ENCODE measurements at places on chromosomes 11 and 22. TPM values are rescaled to one million over a fixed set of nuclear protein-coding genes. Genes with fewer than 3 reads are reported as not detected.
A peak's percentile ranks its signal among the peaks of the same experiment; 100 is the strongest.

- no peak for DNase-seq
Measured at GRCh38 chr11:70933981-70934583, 318.3 kb downstream of the SHANK2 start.

DNA sequence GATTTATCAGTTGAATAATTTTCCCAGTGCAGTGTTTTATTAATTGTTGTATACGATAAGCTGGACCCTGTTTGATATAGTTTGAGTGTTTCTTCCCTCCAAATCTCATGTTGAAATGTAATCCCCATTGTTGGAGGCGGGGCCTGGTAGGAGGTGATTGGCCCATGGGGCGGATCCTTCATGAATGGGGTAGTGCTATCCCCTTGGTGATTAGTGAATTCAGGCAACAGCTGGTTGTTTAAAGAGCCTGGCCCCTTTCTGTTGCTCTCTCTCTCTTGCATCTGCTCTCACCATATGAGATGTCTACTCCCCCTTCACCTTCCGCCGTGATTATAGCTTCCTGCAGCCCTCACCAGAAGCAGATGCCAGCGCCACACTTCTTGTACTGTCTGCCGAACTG is 1.5 kb downstream of the OR5A1 start:
- no peak for DNase-seq

DNA sequence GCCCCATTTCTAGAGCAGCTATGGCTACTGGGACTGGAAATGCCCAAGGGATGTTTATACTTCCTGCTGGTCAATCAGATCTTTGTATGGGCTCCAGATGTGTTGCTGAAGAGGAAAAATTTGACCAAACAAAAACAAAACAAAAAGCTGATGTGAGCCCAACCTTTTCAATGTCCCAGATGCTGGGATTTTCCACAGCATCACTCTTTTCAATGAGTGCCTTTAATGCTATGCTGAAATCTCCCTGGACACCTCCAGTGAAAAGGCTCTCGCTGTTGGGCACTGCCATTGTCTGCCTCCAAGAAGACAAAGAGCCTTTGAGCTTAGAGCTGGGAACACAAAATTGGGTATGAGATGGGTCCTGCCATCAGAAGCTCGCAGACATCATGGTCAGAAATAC is 671.9 kb downstream of the NTM start:
- DNase-seq = no peak

DNA sequence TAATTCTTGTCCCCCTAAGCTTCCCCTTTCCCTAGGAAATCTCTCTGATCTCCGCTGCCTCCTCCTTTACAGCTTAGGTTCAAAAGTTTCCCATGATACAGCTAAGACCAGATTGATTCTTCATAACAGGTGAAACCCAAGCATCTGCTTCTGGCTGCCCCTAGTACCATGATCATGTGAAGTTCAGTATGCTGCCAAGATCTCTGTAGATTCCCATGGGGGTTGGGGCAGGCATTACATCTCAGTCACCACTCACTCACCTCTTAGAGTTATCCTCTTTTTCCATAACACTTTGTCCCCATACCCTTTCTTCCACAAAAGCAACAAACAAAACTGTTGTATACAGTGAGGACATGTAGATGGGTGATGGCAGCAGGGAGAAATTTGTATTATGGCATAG is 44.0 kb downstream of the RRP8 start:
- DNase-seq = no peak

- no peak for DNase-seq
Measured at GRCh38 chr22:25525376-25525775, 39.1 kb upstream of the GRK3 start.

- DNase-seq = no peak
Measured at GRCh38 chr11:6703247-6704063, 20.3 kb upstream of the MRPL17 start.

DNA sequence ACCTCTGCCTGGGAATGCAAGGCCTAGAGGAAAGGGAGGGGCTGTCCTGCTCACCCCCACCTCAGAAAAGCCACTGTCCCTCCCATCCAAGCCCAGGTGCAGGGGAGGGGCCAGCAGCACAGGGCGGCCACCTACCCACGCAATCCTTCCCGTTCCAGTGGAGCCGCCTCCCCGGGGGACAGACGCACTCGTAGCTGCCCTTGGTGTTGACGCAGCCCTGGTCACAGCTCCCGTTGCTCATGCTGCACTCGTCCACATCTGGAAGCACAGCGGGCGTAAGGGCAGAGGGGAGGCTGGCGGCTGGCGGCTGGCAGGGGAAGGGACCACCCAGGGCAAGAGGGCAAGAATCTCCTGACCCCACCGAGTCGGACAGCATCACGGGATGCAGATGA is 40.3 kb upstream of the TTLL12 start:
- DNase-seq = no peak

GRCh38 chr22:19430890-19431541 is 517 bp downstream of the HIRA start:
- DNase-seq = no peak

DNA sequence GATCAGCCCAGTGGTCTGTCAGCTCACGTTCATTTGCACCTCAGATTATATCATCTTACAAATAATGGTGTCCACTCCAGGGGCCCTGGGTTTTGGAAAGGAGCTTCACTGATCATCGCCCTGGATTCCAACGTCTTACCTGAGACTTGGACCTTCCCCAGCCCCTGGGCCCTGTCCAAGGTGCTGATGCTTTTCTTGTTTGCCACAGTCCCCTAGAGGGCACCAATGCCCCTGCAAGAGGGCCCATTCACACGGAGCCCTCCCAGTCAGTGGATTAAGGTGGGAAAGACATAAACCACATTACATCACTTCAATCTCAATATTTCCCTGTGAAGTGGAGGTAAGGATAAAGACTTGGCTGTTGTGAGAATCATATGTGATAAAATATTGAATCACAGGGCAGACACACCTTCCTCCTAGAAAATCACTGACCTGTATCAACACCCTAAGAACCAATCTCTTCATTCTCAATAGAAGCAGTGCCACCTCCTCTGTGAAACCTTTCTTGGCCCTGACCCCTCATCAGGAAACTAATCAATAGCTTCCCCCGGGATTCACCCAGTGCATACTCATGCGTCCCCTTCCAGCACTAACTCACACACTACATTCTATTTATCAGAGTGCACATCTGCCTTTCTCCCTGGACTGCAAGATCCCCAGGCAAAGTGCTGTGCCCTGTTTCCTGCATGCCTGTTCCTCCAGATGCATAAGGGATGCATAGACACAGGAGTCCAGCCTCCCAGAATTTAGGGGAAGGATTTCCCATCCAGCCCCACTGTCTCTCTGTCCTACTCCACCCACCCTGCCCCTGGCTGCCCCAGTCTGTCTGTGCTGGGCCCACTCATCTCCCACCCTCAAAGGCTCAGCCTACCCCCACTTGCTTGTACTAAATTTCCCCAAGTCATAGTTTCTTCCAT is 167.0 kb downstream of the BUD13 start:
- DNase-seq = peak; percentile 57

GRCh38 chr22:18091916-18092526 is 14.2 kb downstream of the PEX26 start:
- DNase-seq = peak; percentile 72

- DNase-seq = no peak
Measured at GRCh38 chr11:30503156-30503555, 83.0 kb downstream of the MPPED2 start.

DNA sequence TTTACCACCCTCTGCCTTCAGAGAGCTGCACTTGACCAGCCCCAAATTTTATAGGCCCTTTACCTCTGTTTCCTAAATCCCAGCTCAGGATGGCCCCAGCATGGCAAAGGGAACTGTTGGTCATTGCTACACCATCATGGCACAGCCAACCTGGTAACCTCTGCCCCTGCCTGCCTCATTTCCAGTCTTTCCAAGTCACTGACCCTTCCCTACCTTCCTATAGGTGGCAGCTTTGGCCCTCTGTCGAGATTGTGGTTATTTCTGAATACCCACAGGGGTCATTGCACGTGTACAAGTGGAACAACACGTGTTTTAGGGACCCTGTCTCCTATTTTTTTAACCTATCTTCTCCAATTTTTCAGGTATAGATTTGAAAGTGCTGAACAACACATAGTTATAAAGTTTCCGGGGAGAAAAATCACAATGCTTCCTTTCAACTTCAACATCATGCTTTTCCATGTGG is 2.8 kb downstream of the GALNT18 start:
- no peak for DNase-seq

GRCh38 chr11:133548641-133549040 is 16.3 kb upstream of the OPCML start:
- DNase-seq = no peak

- DNase-seq = no peak
Measured at GRCh38 chr11:63132985-63133775, 10.8 kb downstream of the SLC22A24 start.

- no peak for DNase-seq
Measured at GRCh38 chr11:104324276-104324675, 160.3 kb upstream of the PDGFD start.

DNA sequence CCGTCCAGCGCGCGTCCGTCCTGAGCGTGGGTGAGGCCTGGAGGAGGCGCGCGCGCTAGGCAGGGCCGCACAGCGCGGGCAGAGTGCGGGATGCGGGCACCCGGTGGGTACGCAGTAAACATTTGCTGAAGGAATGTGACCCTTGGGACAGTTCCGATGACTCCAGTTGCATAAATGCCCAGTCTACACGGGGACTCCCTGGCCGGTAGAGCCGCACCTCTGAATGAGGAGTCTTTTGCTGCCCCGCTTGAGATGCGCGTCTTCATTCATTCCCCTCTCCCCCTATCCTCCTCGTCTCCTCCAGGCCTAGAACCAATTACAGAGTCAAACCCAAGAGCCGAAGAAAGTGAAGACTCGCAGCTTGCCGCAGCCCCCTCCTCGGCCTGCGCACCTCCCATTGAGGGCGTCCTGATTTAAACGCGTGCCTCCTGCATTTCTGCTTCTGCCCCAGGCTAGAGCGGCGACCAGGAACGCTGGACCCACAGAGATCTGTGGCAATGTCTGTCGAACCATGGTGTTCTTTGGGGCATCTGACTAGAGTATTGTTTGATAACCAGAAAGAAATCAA is 729 bp upstream of the CHKB start:
- no peak for DNase-seq

DNA sequence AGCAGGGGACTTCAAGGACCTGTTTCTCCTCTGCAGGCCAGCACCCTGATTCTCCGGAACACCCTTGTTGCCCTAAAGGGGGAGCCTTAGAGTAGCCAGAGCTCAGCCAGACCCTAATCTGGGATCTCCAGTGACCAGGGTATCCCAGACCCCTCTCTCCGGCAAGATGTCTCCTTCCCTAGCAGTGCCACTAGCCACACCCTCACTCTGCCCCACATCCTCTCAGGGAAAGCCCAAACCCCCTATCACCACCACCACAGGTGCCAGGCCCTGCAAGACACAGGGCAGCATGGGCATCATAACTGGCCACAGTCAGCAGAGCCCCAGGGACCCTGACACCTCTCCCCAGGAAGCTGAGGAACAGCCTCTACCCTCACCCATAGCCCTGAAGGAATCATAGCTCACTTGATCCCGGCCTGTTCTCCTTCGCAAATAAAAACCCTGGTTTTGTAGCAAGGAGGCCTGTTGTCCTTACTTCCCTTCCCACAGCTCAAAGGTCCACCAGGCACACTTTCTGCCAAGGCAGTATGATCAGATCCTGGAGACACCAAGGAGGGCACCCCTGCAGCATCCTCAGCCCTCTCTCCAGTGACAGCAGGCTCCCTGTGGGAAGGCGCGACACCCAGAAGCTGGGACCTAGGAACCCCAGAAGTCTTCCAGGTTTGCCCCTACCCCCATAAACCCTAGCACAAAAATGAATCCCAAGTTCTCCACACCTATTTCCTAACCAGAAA is 4.6 kb downstream of the CFL1 start:
- DNase-seq = no peak

DNA sequence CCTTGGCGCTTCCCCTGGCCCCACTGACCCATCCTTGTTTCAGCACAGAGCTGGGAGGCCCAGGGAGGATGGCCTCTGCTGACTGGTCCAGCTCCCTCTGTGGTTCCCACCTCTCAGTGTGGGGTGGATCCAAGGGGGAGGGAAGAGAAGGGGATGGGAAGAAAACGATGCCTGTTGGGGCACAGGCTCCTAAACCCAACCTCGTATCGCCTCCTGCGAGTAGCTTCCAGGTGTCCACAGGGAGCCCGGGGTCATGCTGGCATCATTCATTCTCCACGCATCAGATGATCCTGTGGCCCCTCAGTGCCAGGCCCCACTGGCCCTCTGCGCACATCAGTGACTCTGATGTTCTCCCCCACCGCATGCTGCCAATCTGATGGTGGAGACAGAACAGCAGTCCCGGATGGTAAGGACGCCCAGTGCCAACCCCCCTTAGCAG is 5.1 kb downstream of the MYEOV start:
- DNase-seq = no peak

GRCh38 chr11:119714590-119714989 is 14.4 kb downstream of the NECTIN1 start:
- DNase-seq = no peak

GRCh38 chr22:36743011-36743410 is 32.9 kb downstream of the IFT27 start:
- no peak for DNase-seq

DNA sequence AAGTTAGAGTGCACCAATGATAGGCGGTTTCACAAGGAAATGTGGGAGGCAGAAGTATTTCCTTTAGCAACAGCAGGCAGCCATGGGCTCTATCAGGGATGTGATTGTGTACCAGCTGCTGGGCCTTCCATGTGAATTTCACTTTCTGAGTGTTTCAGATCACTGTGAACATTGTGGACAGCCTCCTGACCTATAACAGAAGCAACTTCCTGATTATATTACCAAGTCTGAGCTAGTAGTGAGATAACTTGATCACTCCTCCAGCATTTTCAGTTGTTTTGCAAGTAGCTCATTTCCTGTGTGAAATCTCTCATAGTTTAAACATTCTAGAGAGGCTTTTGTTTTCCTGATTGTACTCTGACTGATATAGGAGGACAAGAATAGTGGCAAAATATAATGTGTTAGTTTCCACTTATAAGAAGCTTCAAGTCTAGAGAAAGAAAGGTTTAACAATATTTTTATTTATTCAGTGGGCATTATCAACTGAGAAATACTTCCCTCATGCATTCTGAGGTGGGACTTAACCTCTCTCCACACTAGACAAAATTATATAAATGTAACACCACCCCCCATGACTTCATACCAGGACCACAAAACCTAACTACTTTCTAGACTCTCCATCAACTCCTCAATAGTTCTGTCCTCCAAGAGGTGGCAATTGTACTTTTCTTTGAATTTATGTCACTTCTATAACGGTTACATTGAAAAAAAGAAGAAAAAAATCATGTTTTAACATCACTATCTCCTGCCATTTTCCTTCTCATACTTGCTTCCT is 184.2 kb upstream of the LUZP2 start:
- no peak for DNase-seq

- DNase-seq = no peak
Measured at GRCh38 chr11:84847842-84848241, 779.3 kb downstream of the DLG2 start.

- DNase-seq = no peak
Measured at GRCh38 chr11:1060852-1061616, 13.6 kb upstream of the MUC2 start.

- peak; percentile 84 for DNase-seq
Measured at GRCh38 chr22:19849835-19850762, 4.6 kb downstream of the GNB1L start.

GRCh38 chr11:85277693-85278092 is 349.5 kb downstream of the DLG2 start:
- no peak for DNase-seq

ZP1 gene
- 0.32 TPM for total RNA-seq

FLRT1 gene
- not detected for total RNA-seq

TUBGCP6 gene
- 66.2 TPM for total RNA-seq

TRPM5 gene
- not detected for total RNA-seq

POU2AF2 gene
- total RNA-seq = not detected

CRYBB2 gene
- total RNA-seq = not detected

ADAMTS8 gene
- 0.32 TPM for total RNA-seq

TREH gene
- not detected for total RNA-seq

PRR33 gene
- total RNA-seq = not detected

KRTAP5-7 gene
- total RNA-seq = 0.16 TPM

NCR3LG1 gene
- total RNA-seq = 4.3 TPM

NXPE1 gene
- not detected for total RNA-seq

Data from breast epithelium (tissue), 4 donors.